DMS79 (cell line): ENCODE measurements at places on chromosomes 7 and 10.
A peak's percentile ranks its signal among the peaks of the same experiment; 100 is the strongest.

GRCh38 chr7:55190511-55191160 lies 171.8 kb downstream of the EGFR start:
- no peak for DNase-seq

DNA sequence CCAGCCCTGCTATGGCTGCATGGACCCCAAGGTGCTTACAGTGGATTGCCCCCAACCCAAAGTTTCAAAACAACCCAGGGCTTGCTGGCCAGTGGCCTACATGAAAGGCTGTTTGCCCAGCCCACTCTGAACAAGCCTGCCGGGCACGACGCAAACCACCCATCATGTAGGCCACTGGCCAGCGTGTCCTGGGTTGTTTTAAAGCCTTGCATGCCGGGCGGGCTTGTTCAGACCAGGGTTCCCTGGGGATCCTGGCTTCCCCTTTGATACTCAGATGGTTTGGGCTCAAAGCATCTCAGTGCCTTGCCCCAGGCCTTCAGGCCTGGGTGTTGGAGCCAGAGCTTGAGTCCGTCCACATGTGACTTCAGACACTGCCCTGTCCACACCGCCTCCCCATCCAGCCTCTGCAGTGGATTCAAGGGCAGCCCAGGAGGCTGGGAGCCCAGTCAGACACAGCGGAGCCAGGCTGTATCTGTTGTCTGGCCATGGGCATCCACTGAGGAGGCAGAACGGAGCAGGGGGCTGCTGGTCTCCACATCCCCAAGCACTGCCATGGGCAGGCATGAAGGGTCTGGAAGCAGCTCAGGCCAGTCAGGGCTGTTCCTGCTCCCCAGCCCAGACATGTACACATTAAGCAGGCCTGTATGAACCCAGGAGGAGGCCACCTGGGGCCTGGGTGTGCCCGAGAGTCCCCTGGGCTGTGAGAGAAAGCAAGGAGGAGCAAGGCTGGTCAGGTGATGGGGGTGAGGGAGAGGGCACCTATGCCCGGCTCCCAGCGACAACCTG lies 4.0 kb upstream of the ADIRF start:
- DNase-seq = no peak

DNA sequence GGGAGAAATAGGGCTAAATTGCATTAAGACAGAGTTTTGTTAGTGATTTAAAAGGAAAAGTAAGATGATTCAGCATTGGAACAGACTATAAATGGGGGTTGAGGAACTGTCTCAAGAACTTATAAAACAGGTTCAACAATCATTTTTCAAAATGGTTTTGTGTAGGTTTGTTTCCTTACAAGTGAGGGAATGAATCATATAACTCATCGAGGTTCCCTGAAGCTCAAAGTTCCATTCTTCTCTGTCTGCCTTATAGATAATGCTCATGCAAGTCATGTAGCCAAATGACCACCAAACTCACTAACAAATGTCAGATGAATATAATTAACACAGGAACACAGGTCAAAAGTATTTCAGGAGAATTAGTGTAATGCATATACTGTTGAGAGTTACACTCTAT lies 27.7 kb downstream of the ADAM22 start:
- DNase-seq = no peak

- peak; percentile 78 for DNase-seq
Observed at GRCh38 chr10:131043039-131043691, 268.4 kb downstream of the TCERG1L start.

GRCh38 chr7:112510001-112510742 lies 29.4 kb downstream of the LSMEM1 start:
- no peak for DNase-seq

- DNase-seq = no peak
Observed at GRCh38 chr10:63692220-63692896, 171.2 kb downstream of the REEP3 start.

GRCh38 chr7:8827329-8827728 lies 393.9 kb downstream of the NXPH1 start:
- no peak for DNase-seq

- no peak for DNase-seq
Observed at GRCh38 chr7:3950249-3950648, 649.2 kb downstream of the SDK1 start.

GRCh38 chr10:1063232-1063865 lies 7.2 kb downstream of the WDR37 start:
- no peak for DNase-seq

DNA sequence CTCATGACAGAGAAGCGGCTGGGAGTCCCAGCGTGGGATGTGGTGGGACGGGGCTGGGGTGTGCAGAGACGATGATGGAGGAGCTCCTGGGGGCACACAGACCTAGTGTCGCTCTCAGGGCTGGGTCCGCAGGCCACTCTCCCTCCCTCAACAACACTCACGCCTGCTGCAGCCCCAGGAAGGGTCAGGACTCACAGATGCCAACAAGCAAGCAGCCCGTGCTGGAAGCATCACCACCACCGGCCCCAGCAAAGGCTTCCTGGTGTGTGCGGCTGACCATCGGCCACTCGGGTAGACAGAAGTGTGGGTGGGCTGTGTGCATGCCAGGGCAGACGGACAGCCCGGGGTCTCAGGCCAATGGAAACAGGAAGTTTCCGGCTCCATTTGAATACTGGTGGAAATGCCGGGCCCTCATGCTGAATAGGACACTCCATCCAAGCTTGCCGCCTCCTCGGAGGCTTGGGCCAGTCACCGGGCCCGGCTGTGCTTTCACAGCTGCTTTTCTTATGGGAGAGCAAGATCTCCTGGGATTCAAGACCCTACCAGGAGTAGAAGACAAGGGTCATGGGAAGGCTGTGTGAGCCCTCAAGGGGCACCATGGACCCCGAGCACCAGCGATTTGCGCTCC lies 178.1 kb downstream of the ELFN1 start:
- no peak for DNase-seq

DNA sequence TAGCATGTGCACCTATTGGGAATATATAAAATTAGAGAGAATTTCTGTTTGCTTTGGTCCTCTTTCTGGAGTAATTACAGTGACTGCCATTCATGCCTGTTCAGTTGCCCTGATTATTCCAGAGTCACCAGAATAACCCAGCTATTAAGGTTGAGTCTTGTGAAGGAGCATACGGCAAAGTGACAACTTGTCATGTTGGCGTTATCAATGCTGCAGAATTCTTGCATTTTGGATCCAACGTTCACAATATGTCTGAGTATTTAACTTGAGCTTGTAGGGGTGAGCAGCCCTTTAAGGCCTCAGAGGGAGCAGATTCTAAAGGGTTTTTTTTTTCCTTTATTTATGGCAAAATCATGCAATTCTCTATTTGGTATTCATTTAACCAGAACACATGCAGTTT lies 419.4 kb upstream of the MGMT start:
- no peak for DNase-seq

- no peak for DNase-seq
Observed at GRCh38 chr7:28726555-28726954, 231.6 kb downstream of the TRIL start.

- no peak for DNase-seq
Observed at GRCh38 chr10:117656385-117657367, 114.1 kb downstream of the EMX2 start.

GRCh38 chr7:126856691-126857291 lies 395.9 kb downstream of the GRM8 start:
- DNase-seq = no peak

DNA sequence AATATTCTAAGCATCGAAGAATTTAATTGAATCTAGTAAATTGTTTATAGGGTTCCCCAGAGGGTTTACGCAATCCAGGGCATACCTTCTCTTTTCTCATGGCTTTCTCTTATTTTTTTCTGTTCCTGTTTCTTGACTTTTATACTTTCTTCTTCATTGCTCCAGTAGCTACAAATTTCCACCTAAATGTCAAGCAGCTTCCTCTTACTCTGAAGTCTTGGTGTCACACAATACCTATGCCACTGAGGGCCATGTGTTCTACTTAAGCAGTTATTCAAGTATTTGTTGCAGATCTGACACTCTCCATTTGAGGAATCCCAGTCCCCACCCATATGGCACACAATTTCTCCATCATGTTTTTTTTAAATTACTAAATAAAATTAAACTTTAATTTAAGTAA lies 343.1 kb upstream of the MBL2 start:
- no peak for DNase-seq

GRCh38 chr10:17751781-17752445 lies at the start of gene TMEM236:
TMEM236 (plus strand) TSS chr10:17752201; CDS start chr10:17752296, 95 bp downstream.
- no peak for DNase-seq

GRCh38 chr10:69383558-69383957 lies 33.2 kb downstream of the TACR2 start:
- DNase-seq = no peak

DNA sequence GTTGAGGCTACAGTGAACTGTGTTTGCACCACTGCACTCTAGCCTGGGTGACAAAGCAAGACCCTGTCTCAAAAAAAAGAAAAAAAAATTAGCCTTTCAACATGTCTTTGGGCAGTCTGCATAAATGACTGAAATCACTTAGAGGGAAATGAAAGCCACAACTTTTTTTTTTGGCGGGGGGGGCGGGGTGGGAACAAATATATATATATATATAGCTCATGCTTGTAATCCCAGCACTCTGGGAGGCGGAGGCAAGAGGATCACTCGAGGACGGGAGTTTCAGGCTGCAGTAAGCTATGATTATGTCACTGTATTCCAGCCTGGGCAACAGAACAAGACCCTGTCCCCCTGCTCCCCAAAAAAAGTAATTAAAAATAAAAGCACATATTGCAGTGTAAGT lies 23.4 kb upstream of the MICU1 start:
- DNase-seq = no peak

DNA sequence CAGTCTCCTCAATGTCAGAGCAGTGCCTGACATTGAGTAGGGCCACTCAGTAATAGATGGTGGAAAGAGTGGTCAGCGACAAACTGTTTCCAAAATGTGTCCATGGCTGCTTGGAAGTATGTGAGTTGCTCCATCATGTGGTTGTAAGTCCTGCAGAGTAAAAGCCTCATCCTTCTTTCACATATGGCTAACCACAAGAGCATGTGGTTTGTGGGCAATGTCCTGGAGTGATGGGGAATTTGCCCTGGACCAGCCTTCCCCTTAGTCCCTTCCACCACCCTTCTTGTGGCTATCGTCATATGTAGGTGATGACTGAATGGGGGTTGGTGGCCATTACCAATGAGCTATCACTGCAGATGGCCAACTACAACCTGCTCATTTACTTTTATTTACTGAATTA lies 33.0 kb upstream of the PLXNA4 start:
- DNase-seq = no peak

DNA sequence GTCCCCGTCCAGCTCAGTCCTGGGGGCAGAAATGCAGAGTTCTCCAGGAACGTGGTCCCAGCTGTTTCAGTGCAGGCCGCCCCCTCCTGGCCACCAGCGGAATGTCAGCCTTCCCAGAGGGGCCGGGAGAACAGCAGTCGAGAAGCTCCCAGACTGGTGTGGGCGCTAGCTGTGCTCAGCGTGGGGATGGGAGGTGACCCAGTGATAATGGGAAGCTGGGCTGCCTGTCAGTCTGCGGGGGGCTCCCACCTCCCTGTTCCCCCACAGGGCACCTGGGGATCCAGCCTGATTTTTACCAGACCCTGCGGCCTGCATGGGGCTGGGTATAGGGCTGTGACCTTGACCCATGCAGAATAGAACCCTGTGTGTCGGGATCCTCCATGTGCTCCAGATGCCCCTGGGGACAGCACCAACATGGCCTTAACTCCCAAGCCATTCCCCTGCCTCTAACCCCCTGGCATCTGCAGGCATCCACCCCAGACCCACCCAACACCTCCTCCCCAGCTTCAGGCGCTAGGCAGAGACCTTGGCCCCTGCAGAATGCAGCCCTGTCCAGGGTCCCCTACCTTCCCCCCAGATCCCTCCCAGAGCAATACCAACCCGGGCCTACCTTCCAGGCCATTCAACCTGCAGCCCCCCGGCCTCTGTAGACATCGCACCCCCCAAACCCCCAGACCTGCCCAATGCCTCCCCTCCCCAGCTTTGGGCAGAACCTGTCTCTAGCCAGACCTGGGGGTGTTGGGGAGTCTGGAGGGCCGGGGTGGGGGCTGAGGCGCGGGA lies 880 bp upstream of the ELN start:
- DNase-seq = no peak
